Osteocyte (in vitro differentiated cells): ENCODE measurements at places on chromosomes 7 and 10. TPM values are rescaled to one million over a fixed set of nuclear protein-coding genes. Genes with fewer than 3 reads are reported as not detected.

- H3K4me1 ChIP-seq: peaks cover 41% of the 10 kb centered on the region
- H3K27ac ChIP-seq: no peak overlapping the region
- H3K36me3 ChIP-seq: peaks cover 2% of the 10 kb centered on the region
- DNase-seq: peak; percentile 71
- peaks cover 79% of the 10 kb centered on the region for H3K27me3 ChIP-seq
Measured at GRCh38 chr10:123136221-123136805, 543 bp downstream of the HMX3 start.

The CCL26 gene
- total RNA-seq: not detected in 2 replicates

The OGA gene
- 113 and 127 TPM in 2 replicates for total RNA-seq

- no peaks in the 10 kb centered on the region for H3K36me3 ChIP-seq
- H3K4me3 ChIP-seq: no peak overlapping the region
- no peaks in the 10 kb centered on the region for H3K4me1 ChIP-seq
- no peaks in the 10 kb centered on the region for H3K27me3 ChIP-seq
- H3K27ac ChIP-seq: no peak overlapping the region
- DNase-seq: peak; percentile 72
Measured at GRCh38 chr10:131703541-131703940, 197.3 kb upstream of the PPP2R2D start.

The ASCC1 gene
- 39.1 and 40.6 TPM in 2 replicates for total RNA-seq

The GTF2I gene
- 236 and 247 TPM in 2 replicates for total RNA-seq

- no peak overlapping the region for H3K27ac ChIP-seq
- DNase-seq: no peak
- no peak overlapping the region for H3K4me3 ChIP-seq
- H3K27me3 ChIP-seq: no peaks in the 10 kb centered on the region
Measured at GRCh38 chr7:91228327-91228726, 35.9 kb upstream of the FZD1 start.

- peaks cover 6% of the 10 kb centered on the region for H3K4me1 ChIP-seq
- H3K36me3 ChIP-seq: no peaks in the 10 kb centered on the region
- H3K27me3 ChIP-seq: no peaks in the 10 kb centered on the region
- no peak for DNase-seq
Measured at GRCh38 chr7:129952086-129952652, 591 bp downstream of the UBE2H start.

- no peaks in the 10 kb centered on the region for H3K36me3 ChIP-seq
- no peaks in the 10 kb centered on the region for H3K27me3 ChIP-seq
- no peaks in the 10 kb centered on the region for H3K4me1 ChIP-seq
Measured at GRCh38 chr10:84991301-84991700, 662.9 kb downstream of the CCSER2 start.

- H3K4me3 ChIP-seq: no peak overlapping the region
- H3K4me1 ChIP-seq: no peaks in the 10 kb centered on the region
- peaks cover 33% of the 10 kb centered on the region for H3K27me3 ChIP-seq
- DNase-seq: no peak
- H3K27ac ChIP-seq: no peak overlapping the region
- H3K36me3 ChIP-seq: no peaks in the 10 kb centered on the region
Measured at GRCh38 chr10:66301078-66301477, 624.8 kb upstream of the LRRTM3 start.
